ENCODE measurements at places on chromosomes 7 and 10. TPM values are rescaled to one million over a fixed set of nuclear protein-coding genes. Genes with fewer than 3 reads are reported as not detected.

The SCART1 gene
- 0.42 TPM for total RNA-seq

The UPK3BL1 gene
- 16.7 TPM for total RNA-seq

DNA sequence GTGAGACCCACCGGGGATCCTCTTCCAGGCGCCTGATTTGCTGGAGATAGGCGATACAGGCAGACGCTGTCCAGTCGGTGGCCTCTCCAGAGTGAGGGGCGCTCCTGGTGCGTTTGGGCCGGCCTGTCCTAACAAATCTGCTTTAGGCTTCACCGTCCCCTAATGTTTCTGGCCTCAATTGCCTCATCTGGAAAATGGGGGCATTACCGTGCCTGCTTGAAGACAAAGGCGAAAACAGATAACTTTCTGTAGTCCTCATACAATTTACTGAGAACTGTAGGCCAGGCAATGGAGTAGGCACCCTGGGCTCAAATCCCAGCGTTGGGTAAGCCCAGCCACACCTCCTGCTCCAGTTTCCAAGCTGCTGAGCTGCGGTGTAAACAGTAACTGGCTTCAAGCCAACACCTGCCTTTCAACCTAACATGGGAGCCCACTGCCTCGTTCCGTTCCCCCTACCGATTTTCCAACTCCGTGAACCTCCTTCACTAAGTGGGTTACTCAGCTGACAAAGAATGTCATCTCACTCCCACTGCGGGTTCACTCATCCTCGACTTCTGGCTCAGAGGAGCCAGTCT, 589 bp upstream of the ZFAND4 start:
- peak; percentile 38 for DNase-seq

The ZNF503 gene
- total RNA-seq: 46.2 TPM

The FXYD4 gene
- total RNA-seq: not detected

- DNase-seq: no peak
These were observed 263.8 kb downstream of the PTEN start for GRCh38 chr10:88127269-88127668.

The C10orf53 gene
- total RNA-seq: not detected

- no peak for DNase-seq
These were observed 148.4 kb downstream of the TPST1 start for GRCh38 chr7:66353547-66353946.

The HTRA1 gene
- 47.0 TPM for total RNA-seq

Data from adrenal gland (tissue), 19 donors.